ENCODE measurements at places on chromosomes 16 and 17.

DNA sequence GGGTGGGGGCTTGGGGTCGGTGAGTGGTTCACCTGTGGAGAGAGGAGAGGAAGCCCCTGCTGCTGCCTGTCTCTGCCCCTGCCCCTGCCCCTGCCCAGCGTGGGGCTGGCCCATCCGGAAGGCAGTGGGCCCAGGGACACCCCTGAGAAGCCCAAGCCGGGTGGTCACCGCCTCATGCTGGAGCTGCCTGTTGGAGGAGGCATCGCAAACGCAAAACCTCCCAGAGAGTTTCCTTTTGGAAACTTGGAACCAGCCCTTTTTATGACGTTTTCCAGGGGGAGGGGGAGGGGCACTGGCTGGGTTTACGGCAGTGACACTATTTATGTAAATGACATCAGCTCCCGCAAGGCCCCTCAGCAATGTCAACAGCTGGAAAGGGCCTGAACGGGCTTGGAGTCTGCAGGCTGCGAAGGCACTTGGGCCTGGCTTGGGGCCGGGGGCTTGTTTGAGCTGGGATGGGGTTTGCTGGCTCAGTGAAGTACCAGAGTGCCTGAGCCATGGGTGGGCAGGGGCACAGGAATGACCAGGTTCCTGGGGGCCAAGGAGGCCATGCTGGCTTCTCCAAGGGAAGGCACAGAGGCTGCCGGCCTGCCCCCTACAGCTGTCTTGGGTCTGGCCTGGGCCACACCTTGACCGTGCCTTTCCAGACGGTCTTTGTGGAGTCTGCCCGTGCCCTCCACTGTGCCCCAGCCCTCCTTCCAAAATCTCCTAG, 219.5 kb downstream of the NTN1 start:
- DNase-seq: peak; percentile 84

GRCh38 chr16:89498839-89499238, 8.5 kb upstream of the ANKRD11 start:
- DNase-seq: no peak

- no peak for DNase-seq
These were observed 16.3 kb downstream of the ANKFY1 start for GRCh38 chr17:4247361-4247970.

DNA sequence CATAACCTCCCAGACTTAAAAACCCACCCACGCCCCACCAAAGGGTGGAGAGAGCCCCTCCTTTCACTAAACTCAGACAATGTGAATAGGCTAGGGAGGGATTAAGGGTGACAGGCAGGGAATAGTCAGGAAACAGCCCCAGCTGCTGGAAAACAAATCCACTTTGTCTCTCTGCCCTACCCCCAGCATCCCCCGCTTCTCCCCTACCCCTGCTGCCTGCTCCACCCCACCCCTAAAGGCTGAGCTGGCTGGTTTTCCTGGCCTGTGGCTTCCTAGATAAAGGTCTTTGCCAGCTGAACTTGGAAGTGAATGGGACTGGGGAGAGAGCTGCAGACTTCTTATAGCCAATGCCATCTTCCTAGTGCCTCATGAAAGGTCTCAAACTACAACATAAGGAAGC, 15.0 kb downstream of the CAVIN1 start:
- DNase-seq: no peak

DNA sequence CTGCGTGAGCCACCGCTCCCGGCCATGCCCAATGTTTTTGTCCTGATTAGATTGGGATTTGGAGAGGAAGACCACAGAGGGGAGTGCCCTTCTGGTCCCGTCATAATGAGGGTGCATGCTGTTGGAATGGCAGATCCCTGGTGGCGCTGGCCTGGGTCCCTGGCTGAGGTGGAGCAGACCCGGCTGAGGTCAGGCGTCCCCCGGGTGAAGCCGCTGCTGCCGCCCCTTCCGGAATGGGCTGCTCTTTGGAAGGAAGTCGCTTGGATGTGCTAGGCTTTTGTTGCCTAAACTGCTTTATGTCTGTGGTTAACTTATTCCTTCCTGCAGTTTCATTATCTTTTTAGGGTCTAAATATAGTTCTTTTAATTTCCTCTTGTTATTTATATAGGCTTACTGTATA, 120.3 kb upstream of the CHMP6 start:
- DNase-seq: no peak

DNA sequence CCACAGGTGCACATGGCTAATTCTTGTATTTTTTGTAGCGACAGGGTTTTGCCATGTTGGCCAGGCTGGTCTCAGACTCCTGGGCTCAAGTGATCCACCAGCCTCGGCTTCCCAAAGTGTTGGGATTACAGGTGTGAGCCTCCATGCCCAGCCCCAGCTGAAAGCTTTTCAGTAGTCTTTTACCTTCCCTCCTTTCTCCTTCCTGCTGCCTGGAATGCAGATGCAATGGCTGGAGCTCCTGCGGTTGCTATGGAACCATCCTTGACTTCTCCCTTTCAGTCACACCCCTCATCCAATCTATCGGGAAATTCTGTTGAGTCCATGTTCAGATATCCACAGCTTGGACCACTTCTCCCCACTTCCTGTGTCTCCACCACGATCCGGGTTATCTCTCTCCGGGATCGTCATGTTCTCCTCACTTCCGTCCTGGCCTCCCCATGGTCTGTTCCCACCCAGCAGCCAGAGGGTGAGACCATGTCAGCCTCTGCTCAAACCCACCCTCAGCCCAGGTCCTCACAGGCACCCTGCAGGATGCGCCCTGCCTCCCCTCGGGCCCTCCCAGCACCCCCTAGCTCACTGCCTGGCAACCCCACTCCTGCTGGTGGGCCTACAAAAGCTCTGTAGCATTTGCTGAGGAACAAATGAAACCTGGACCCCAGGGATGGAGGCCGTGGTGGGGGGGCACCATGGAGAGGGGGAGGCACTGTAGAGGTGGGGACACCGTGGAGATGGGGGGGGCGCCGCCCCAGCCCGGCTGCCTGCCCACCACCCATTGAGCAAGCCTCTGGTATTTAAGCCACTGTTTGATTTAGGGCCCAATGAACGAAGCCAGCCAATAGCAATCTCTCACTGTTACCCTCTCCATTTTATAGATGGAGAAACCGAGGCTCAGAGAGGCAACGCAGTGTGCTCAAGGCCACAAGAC, 12.8 kb upstream of the SLC38A10 start:
- no peak for DNase-seq

- DNase-seq: no peak
These were observed at the start of gene BRICD5 for GRCh38 chr16:2210386-2211365. BRICD5 (minus strand) TSS chr16:2210863; CDS start chr16:2210833, 30 bp downstream.

DNA sequence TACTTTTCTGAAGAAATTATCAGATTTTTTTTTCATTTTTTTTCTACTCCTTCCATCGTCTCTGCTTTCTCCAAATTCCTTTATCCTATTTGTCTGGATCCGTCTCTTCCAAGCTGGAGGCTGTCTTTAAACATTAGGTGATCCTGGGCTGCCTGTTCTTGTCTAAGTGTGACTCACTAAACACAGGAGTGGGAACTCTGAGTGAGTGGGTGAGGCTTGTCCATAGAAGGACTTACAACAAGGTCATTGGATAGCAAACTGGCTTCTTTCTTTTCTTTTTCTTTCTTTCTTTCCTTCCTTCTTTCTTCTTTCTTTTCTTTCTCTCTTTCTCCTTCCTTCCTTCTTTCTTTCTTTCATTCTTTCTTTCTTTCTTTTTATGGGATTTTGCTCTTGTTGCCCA, 18.2 kb downstream of the ALOX15 start:
- no peak for DNase-seq

GRCh38 chr16:3389663-3390338, 11.0 kb downstream of the ZSCAN32 start:
- no peak for DNase-seq

DNA sequence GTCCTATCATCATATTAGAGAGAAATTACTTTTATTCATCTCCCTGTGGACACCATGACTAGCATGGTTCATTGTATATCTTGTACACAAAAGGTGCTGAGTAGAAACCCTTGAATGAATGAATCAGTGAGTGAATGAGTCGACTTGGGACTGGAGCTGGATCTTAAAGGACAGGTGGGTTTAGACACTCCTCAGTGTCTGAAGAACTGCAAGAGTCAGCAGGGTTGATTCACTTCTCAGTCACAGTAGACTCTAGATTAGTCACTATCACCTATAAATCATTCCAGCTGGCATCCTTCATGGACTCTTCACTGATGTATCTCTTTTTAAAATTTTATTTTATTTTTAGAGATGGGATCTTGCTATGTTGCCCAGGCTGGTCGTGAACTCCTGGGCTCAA, 30.1 kb upstream of the PMFBP1 start:
- no peak for DNase-seq

DNA sequence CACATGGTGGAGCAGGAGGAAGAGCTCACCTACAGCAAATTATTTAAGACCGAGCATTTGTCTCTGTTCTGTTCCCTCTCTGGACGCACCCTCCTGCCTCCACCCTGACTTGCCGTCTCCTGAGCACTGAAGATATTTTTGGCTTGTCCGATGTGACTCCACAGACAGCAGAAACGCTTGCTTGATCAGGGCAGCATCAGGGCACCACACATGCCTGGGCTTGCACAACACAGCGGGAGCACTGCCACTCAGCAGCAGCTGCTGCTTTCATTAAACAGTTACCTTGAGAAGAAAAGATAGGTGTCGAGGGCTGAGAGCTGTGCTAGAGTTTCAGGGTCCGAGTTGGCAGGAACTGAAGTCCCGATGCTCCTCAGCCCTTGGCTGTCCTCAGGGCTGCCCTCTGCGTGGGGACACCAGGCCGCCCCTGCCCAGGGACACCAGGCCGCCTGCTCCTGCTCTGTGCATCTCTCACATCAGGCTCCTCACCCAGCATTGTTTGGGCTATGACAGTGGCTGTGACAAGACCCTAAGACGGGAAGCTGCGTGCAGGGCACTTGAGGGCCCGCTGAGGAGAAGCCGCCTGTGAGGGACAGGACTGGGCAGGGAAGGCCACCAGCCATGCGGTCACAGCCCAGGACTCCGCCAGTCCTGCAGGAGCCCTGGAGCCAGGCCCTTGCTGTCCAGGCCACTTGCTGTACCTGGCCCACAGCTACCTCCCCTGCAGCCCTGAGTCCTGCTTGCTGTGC, 21.3 kb upstream of the CDH15 start:
- DNase-seq: no peak

- no peak for DNase-seq
These were observed 300.6 kb downstream of the SOX9 start for GRCh38 chr17:72421128-72422092.

- DNase-seq: no peak
These were observed 6.3 kb downstream of the SOX8 start for GRCh38 chr16:987906-988305.

DNA sequence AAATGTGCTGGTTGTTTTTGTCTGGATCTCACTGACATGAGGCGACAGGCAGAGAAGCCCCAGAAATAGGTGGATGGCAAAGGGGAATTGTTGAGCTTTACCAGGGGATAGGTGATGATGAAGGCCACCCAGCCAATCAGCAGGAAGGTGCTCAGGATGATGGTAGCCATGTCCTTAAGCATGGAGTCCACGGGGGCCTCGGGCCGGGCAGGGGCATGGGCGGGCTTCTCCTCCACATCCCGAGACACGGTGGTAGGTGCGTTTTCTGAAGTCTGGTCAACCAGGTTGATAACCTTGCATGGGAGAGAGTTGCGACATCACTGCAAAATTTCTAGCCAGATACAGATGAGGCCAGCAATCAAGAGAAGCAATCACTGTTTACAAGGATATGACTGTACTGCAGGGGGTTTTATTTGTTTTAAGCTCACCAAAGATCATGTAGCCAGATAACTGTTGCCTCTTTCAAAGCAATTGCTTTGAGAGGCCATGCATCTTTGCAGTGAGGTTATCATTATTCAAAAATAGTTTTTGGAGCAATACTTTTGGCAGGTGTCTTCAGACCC, 37.3 kb upstream of the ICAM2 start:
- no peak for DNase-seq

- no peak for DNase-seq
These were observed 87.9 kb downstream of the ZNF18 start for GRCh38 chr17:11909348-11909747.

GRCh38 chr16:5905935-5906334, 808.3 kb upstream of the EEF2KMT start:
- no peak for DNase-seq

- DNase-seq: no peak
These were observed 344.4 kb upstream of the ASIC2 start for GRCh38 chr17:33637534-33637933.

GRCh38 chr17:12599186-12599920, 66.3 kb upstream of the MYOCD start:
- no peak for DNase-seq

GRCh38 chr16:66954097-66954659, 6.9 kb upstream of the CES3 start:
- DNase-seq: peak; percentile 50

DNA sequence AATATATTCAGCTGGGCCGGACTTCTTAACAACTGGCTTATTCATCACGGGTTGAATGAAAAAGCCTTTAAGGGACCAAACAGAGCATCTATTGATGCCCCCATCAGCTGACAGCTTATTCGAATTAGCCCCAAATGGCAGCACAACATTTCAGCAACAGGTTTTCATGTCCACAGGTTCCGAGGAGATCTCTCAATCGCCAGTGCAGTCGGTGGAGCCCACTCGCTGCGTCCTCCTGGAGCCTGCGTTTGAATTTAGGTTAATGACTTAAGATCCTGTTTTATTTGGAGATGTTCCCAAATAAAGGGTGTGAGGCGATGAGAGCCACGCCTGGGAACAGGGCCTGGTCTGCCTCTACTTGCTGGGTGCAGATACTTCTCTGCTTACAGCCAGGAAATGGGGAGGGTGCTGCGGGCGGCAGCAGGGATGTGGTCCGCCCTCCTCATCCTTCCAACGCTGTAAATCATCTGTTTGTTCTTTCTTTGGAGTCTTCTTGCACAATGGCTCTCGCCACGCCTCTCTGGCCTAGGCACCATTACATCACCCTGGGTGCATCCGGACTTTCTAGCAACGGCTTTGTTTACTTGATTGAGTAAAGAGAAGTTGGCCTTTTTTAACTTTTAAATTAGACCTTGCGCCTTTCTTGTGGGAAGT, 22.6 kb downstream of the NDE1 start:
- peak; percentile 46 for DNase-seq

- DNase-seq: no peak
These were observed 60.3 kb downstream of the RMI2 start for GRCh38 chr16:11405331-11406176.

- peak; percentile 22 for DNase-seq
These were observed 20.9 kb downstream of the COIL start for GRCh38 chr17:56939869-56940484.

- no peak for DNase-seq
These were observed 188.6 kb downstream of the DNAH9 start for GRCh38 chr17:11786711-11787438.

DNA sequence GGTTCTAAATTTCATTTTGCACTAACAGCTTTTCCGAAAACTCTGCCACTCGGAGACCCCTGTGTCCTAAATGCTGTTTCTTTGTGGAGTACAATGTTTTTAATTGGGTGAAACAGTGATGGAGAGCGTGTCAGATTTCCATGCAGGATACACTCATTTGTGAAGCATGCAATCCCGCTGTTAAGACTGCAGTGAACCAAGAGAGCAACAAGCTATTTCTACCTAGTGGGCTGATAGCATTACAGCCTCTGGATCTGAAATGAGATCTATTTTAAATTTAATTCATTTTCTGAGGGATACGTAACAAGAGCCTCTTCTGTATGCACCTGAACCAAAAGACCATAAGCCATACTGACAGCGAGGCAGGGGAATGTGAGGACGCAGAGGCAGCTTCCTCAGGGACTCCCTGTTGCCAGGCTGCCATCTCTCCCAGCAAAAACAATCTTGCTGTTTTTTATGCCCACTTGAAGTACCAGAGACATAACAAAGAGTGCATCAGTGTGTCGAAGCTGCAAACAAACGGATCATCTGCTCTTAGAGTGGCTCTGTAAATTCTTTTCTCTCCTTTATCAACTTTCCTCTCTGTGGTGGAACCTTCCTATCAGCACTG, 199.9 kb upstream of the COX10 start:
- no peak for DNase-seq

Data from forelimb muscle (tissue), 1 donor.